Activated naive CD4-positive, alpha-beta T cell (primary cell): ENCODE measurements at places on chromosomes 5 and 9.

DNA sequence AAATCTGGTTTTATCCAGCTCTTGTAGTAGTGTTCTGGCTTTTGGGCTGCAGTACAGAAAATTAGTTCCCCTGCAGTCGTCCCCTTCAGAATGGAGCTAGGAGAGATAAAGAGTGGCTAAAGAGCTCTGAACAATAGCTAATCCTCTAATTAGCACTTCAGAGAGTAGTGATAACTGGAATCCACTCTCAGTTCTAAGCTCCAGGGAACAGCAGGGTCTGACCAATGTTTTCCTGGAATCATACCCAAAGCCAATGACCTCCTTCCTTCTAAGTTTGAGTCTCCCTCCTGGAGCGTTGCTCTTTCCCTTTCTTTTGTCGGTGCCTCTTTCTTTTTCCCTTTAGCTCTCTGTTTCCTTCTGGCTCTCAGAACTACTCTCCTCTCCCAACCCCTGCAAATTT, 47.4 kb downstream of the MFAP3 start:
- no peak for DNase-seq

DNA sequence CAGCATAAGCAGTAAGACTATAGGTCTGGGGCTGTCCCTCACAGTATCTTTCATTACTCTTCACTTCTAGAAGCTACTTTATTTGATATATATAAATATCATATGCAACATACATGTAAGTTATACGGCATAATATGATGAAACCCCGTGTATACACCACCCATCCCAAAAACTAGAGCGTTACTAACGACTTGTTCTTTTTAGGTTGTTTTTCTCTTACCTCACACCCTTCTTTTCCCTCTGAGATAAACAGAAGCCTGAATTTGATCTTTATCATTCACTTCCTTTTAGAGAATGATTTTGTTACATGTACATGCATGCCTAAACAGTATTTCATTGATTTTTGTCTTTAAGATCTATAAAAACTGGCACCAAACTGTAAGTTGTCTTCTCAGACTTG, 3.7 kb downstream of the TRMO start:
- DNase-seq, result no peak

- DNase-seq, result no peak
Observed at GRCh38 chr5:64161420-64161819, 4.2 kb upstream of the RNF180 start.

GRCh38 chr5:150589862-150590601, 50.4 kb upstream of the SYNPO start:
- no peak for DNase-seq

DNA sequence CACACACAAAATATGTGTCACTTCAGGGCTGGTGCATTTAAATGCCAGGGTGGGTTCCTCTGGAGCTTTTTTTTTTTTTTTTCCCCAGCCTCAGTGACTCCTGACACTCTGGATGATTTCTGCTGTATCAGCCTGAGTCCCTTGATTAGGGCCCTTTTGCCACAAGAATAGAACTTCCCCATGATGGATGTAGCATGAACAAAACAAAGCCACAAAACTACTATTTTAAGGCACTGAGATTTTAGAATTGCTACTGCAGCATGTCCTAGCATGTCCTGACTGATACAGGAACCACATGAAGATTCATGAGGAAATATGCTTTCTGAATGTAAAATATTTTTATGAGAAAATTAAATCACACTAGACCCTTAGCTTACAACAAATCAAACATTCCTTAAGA, 13.9 kb upstream of the ADGRD2 start:
- no peak for DNase-seq

DNA sequence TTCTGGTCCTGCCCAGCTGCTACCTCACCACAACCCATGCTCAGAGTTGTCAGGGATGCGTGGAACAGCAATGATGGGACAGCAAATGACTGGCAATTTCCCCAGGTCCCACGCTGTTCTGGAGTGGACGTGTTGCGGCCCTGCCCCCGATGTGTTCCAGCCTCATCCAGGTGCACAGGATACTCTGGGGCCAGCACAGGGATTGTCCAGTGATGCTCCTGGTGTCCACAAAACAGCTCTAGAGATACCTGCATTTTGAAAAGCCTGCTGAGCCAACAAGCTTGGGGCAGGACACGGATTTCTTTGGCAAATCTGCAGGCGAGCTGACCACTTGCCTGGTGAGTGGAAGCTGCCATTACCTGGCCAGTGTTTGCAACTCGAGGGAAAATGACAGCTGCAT, 88.7 kb downstream of the ANKRD33B start:
- DNase-seq, result no peak

- no peak for DNase-seq
Observed at GRCh38 chr9:88166660-88167059, 28.4 kb upstream of the SPATA31C2 start.

GRCh38 chr5:119031905-119032304, 39.0 kb upstream of the DMXL1 start:
- DNase-seq, result no peak

GRCh38 chr5:151580239-151580638, 10.9 kb downstream of the FAT2 start:
- no peak for DNase-seq

DNA sequence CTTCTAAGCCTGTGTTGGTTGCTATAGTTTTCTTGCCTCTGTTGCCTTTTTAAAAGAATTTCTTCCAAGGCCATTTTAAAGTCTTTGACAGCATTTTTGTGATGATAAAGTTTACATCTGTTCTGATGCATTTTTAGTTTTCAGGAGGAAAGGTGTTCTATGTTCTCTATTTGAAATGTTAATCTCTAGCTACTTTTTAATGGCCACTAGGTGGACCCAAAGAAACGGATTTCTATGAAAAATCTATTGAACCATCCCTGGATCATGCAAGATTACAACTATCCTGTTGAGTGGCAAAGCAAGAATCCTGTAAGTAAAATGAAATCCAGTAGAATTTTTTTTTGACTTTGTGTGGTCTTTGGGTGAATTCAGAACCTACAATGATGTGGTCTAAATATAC, 60.2 kb downstream of the MELK start:
- no peak for DNase-seq
